ENCODE measurements at places on chromosomes 7 and 10.

DNA sequence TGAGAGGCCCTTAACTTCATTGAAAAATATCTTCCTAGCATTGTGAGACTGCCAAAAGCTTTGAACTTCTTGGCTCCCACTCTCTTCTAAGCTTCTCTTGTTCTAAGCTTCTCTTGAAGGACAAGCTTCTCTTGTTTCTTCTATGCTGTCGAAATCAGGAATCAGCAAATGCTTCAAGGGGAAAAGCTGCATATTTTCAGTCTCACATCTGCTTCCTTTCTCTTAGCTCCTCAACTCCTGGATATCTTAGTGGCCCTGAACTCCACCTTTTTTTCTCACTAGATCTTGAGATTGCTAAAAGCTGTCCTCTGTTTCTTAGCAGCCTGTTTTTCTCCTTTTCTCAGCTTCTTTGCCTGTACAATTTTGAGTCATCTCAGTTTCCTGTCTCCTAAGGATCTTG lies 73.0 kb downstream of the NEUROD6 start:
- DNase-seq, result no peak

GRCh38 chr7:778968-779451 lies 51.9 kb upstream of the PRKAR1B start:
- DNase-seq, result no peak

GRCh38 chr10:131928248-131929095 lies 27.7 kb downstream of the PPP2R2D start:
- no peak for DNase-seq

DNA sequence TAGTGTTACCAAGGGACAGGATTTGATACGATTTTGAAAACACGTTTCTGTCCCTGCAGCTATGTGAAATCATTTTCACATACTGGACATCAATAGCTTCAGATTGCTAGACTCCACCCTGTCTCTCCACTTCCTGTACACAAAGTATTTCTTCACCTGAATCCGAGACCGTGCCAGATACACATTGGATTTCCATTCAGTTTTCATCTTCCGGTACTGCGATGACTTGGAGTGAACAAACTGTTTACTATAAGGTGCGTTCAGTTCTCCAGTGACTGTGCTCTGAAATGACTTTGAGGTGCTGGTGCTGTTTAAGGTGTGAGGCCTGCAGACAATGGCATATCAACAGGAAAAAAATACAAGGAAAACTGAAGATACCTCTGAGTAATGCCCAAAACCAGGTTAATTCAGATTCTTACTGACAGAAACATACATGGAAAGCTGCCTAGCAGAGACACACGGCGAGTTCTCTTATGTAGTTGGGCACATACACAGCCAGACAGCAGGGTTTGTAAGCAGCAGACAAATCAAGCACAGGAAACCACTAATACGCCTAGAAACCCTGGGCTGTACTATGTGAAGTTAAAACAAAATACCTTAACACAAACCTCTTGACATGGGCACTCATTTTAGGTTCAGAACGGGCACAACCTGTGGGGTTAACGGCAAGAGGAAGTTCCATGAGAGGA lies 119.2 kb downstream of the GALNT11 start:
- DNase-seq, result no peak
